Neural progenitor cell (in vitro differentiated cells): ENCODE measurements at places on chromosomes 1 and 21. TPM values are rescaled to one million over a fixed set of nuclear protein-coding genes. Genes with fewer than 3 reads are reported as not detected.

GRCh38 chr1:75559800-75560199 lies 51.1 kb downstream of the SLC44A5 start:
- H3K27ac ChIP-seq, result no peak overlapping the region
- DNase-seq, result no peak
- H3K4me1 ChIP-seq, result no peaks in the 10 kb centered on the region
- H3K27me3 ChIP-seq, result no peaks in the 10 kb centered on the region

RGS13 gene
- total RNA-seq, result not detected in 2 replicates

SELP gene
- total RNA-seq, result not detected in 2 replicates

- no peak overlapping the region for H3K27ac ChIP-seq
- DNase-seq, result no peak
- no peak overlapping the region for H3K4me3 ChIP-seq
- no peaks in the 10 kb centered on the region for H3K27me3 ChIP-seq
- H3K36me3 ChIP-seq, result no peaks in the 10 kb centered on the region
Measured at GRCh38 chr1:182643699-182644098, 39.5 kb upstream of the RGS16 start.

DNA sequence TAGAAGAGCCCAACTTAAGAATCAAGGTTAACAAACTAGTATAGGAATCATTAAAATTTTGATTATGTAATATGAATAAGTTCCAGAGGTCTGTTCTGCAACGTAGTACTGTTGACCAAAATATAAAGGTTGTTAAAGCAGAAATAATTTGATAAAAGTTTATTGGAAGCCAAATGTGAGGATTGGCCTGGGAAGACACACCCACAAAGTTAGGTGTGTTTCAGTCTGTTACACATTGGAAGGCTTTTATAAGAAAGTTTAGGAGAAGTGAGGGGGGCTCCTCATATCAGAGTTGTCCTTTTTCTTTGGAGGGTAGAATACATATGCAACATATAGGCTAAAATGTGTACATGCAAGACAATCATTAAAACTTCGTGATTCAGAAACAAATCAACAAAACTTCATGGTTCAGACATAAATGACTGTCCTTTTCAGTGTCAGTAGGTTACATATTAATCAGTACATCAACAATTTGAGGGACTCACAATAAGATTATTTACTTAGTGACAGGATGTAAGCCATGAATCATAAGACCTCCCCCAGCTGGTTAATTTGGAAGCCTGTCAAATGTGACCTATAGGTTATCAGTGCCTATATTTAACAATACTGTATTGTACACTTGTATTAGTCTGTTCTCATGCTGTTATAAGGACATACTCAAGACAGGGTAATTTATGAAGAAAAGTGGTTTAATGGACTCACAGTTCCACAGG lies 245.0 kb upstream of the B3GALT2 start:
- no peak overlapping the region for H3K4me3 ChIP-seq
- no peak overlapping the region for H3K27ac ChIP-seq
- no peaks in the 10 kb centered on the region for H3K36me3 ChIP-seq
- no peaks in the 10 kb centered on the region for H3K4me1 ChIP-seq
- H3K27me3 ChIP-seq, result no peaks in the 10 kb centered on the region

PDPN gene
- 2.2 and 3.4 TPM in 2 replicates for total RNA-seq

MIGA1 gene
- total RNA-seq, result 7.8 and 12.6 TPM in 2 replicates

GRCh38 chr21:26164311-26164710 lies 6.3 kb downstream of the APP start:
- H3K27ac ChIP-seq, result no peak overlapping the region
- DNase-seq, result no peak
- no peaks in the 10 kb centered on the region for H3K27me3 ChIP-seq
- no peak overlapping the region for H3K4me3 ChIP-seq
- peaks cover 33% of the 10 kb centered on the region for H3K4me1 ChIP-seq

- H3K4me1 ChIP-seq, result no peaks in the 10 kb centered on the region
- no peaks in the 10 kb centered on the region for H3K36me3 ChIP-seq
- no peak overlapping the region for H3K4me3 ChIP-seq
- no peaks in the 10 kb centered on the region for H3K27me3 ChIP-seq
- no peak overlapping the region for H3K27ac ChIP-seq
Measured at GRCh38 chr21:16488042-16488441, 758.3 kb downstream of the USP25 start.

- no peaks in the 10 kb centered on the region for H3K36me3 ChIP-seq
- H3K4me1 ChIP-seq, result no peaks in the 10 kb centered on the region
- no peak for DNase-seq
- H3K4me3 ChIP-seq, result no peak overlapping the region
Measured at GRCh38 chr1:162359523-162360236, 17.0 kb downstream of the SPATA46 start.

DNA sequence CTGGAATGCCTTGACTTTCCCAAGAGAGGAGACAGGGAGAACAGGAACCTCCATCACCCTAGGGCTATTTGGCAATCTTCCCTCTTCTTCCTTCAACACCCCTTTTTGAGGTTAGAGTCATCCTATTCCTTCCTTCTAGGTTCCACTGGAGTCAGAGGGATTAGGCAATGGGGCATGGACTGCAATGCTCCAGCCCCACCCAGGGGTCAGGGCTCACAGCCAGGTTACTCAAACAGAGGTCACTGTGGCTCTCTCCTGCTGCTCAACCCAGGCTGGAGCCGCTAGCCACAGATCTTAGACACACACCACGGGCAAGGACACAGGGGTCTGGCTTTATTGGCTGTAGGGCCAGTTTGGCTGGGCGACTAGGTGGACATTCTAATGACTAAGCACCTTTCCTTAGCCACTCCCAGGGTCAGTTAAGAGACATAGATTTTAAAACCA lies 145.5 kb upstream of the NRIP1 start:
- H3K4me1 ChIP-seq, result peaks cover 3% of the 10 kb centered on the region
- DNase-seq, result peak; percentile 13
- no peak overlapping the region for H3K4me3 ChIP-seq

DNA sequence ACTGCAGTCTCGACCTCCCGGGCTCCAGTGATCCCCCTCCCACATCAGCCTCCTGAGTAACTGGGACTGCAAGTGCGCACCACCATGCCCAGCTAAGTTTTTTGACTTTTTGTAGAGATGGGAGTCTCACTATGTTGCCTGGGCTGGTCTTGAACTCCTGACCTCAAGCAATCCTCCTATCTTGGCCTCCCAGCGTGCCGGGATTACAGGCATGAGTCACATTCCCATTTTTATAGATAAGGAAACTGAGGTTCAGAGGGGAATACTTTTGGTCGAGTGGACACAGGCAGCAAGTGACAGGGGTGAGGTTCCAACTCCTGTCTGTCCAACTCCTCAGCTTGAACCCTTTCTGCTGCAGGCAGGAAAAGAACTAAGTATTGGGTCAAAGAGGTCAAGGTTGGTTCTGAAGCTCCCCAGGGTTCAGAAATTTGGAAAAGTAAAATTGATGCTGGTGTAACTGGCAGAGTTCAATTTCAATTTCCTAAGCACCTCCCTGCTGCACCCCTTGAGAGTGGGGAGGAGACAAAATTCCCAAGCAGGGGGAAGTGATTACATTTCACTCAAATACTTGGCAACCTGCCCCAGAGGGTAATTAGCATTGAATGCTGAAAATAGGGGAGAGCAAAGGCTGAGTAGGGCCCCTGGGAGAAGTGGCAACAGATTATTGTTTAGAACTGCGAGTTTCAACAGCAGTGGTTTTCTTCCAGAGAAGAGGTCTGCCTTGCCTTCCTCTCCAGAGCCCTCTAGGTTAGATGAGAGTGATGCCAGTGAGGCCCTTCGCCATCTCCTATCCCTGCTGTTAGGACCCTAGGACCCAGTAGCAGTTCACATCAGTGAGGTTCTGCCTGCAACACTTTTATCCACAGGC lies 17.5 kb upstream of the ALPL start:
- H3K27ac ChIP-seq, result no peak overlapping the region
- no peak overlapping the region for H3K4me3 ChIP-seq
- no peaks in the 10 kb centered on the region for H3K4me1 ChIP-seq
- no peaks in the 10 kb centered on the region for H3K27me3 ChIP-seq
- DNase-seq, result no peak

DNA sequence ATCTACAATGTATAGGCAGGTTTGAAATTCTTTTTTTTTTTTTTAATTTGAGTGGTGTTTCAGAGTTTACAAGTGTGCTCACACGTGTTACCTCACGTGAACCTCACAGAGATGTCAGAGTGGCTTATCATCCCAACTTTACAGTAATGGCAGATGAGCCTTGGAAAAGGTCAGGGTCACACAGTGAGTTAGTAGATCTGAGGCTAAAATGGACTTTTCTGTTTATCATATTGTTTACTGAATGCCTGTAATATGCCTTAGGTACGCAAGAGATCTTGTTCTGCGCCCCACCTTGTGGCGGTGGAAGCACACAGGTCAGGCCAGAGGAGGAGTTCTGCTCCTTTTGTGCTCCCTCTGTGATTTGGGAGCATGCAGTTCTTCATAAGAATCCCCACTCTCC lies 80.0 kb downstream of the DYRK1A start:
- H3K27ac ChIP-seq, result no peak overlapping the region
- no peaks in the 10 kb centered on the region for H3K36me3 ChIP-seq
- DNase-seq, result peak; percentile 26
- H3K4me3 ChIP-seq, result no peak overlapping the region
- no peaks in the 10 kb centered on the region for H3K27me3 ChIP-seq

DNA sequence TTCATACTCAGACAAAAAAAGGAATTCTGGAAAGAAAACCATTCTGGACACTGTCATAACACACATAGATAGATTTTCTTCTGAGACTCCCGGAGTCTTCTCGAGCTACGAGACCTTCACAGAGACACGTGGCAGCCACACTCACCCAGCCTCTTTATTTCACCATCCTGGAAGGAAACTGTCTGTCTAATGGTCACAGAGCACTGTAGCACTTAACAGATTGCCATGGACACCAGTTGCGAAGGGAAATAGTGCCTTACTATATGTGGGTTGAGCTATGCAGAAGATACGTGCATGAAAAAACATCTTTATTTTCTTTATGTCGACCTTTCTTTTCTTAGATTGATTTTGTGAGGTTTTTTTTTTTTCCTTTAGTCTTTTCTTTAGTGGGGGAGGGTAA lies 57.9 kb downstream of the ZP4 start:
- no peak for DNase-seq
- H3K27ac ChIP-seq, result no peak overlapping the region
- H3K4me3 ChIP-seq, result no peak overlapping the region
- H3K36me3 ChIP-seq, result no peaks in the 10 kb centered on the region
- H3K4me1 ChIP-seq, result no peaks in the 10 kb centered on the region
- no peaks in the 10 kb centered on the region for H3K27me3 ChIP-seq

DNA sequence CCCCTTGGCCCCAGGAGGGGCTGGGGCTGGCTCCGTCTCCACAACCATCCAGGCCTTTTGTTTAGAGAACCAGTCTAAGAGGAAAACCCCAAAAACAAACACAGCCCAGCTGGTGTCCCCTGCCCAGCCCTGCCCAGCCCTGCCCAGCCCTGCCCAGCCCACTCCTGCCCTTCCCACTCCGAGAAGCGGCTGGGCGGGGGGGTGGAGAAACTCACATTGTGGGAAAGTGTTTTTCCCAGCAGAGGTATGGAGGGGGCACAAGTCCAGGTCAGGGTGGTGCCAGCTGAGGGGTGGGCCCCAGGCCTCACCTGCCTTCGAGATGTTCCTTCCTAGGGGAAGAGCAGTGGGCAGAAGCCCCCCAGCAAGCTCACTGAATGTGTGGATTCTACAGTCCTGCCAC lies 10.0 kb upstream of the FAM131C start:
- peaks cover 8% of the 10 kb centered on the region for H3K4me1 ChIP-seq
- DNase-seq, result no peak
- H3K27me3 ChIP-seq, result no peaks in the 10 kb centered on the region
- no peaks in the 10 kb centered on the region for H3K36me3 ChIP-seq

- H3K27me3 ChIP-seq, result no peaks in the 10 kb centered on the region
- H3K27ac ChIP-seq, result no peak overlapping the region
- no peak overlapping the region for H3K4me3 ChIP-seq
- H3K36me3 ChIP-seq, result no peaks in the 10 kb centered on the region
Measured at GRCh38 chr21:35178827-35179226, 129.7 kb upstream of the RUNX1 start.

GRCh38 chr1:24893431-24893830 lies 36.6 kb downstream of the RUNX3 start:
- DNase-seq, result no peak
- no peaks in the 10 kb centered on the region for H3K27me3 ChIP-seq
- H3K4me1 ChIP-seq, result no peaks in the 10 kb centered on the region
- no peak overlapping the region for H3K27ac ChIP-seq
- no peaks in the 10 kb centered on the region for H3K36me3 ChIP-seq

DNA sequence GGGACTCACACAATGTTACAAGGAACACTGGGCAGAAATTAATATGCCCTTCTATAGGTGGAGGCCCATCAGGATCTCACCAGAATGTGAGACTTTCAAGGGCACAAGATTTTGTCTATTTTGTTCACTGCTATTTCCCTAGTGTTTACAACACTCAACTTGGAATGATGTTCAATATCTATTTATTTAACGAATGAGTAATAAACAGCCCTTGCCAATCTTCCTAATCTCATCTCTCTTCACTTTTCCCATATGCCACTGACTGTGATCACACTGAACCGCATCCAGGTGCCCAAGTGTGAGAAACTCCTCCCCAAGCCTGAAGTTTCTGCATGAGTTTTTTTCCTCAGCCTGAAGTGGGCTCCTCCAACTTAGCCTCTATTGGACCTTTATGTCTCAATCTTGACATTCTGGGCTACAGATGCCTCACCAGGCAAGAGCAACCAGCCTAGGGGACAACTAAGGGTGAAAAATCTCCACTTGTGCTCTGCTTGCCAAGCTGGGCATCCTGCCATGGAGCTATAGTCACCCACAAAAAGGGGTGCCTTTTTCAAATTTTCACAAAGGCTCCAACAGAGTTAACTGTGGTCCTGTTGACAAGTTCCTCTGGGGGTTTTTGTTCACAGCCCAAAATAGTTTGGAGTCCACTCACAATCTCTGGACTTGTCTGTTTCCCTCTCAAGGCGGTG lies 105.6 kb downstream of the PLPP3 start:
- H3K4me1 ChIP-seq, result peaks cover 18% of the 10 kb centered on the region
- no peaks in the 10 kb centered on the region for H3K36me3 ChIP-seq

DNA sequence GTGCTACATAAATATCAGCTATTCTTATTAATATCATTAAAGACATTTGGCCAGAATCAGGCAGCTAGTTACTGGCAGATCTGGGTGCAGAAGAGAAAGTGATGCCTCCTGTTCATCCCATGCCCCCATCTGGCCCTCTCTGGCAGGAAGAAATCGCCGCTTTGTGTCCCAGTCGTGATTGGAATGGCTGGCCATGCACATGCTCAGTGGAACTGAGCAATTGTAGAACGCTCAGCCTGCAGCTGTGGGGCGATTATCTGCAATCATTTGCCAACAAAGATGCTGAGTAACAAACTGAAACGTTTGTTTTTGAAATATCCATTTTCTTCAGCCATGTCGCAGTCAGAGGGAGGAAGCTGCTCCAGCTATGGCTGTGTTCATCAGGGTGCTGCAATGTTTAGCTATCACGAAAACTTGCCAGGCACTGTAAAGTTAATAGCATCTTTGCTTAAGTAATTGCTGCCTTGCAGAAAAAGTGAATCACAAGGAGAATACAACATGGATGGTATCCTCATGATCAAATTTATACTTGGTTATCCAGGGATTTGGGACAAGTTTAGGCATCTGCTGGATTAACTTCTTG lies 36.5 kb downstream of the NGF start:
- no peak overlapping the region for H3K4me3 ChIP-seq
- no peaks in the 10 kb centered on the region for H3K27me3 ChIP-seq
- H3K4me1 ChIP-seq, result peaks cover 33% of the 10 kb centered on the region
- no peaks in the 10 kb centered on the region for H3K36me3 ChIP-seq
- H3K27ac ChIP-seq, result no peak overlapping the region
- DNase-seq, result no peak

PEAR1 gene
- 0.06 TPM in 1 of 2 replicates, not detected in the other for total RNA-seq
